ENCODE measurements at places on chromosomes 7 and 10.

DNA sequence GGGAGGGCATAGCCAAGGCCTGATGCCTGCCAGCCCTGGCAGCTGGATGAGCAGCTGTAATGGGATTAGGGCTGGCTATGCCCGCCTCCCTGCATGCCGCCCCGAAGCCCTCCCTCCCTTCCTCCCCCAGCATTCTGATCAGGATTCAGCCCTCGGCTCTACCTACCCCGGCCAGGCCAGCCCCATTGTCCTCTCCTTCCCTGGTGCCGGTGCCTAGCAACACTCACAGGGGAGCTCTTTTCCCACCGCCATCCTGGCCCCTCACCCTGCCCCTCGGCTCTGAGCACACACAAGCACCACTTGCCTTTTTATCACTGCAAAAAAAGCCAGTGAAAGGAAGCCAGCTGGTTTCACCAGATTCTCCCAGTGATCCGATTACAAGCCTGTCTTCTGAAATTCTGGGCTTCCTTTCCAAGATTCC lies 9.0 kb upstream of the ADCYAP1R1 start:
- DNase-seq: no peak

DNA sequence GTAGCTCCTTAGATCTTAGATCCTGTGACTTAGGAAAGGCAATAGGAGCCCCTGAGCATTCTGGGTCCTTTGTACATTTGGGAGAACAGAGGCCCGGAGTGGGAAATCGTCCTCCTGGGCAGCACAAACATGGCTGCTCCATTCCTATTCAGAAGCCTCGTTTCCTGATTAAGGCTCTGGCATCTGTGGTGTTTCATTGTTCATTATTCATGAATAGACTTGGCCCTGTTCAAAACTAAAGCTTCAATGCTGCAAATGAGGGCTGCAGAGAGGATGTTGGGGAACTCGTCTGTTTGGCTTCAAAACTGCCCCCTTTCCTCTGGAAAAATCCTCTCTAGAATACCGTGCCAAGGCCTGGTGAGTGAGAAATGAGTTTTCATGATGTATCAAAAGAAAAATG lies 3.4 kb upstream of the HTRA1 start:
- DNase-seq: no peak

DNA sequence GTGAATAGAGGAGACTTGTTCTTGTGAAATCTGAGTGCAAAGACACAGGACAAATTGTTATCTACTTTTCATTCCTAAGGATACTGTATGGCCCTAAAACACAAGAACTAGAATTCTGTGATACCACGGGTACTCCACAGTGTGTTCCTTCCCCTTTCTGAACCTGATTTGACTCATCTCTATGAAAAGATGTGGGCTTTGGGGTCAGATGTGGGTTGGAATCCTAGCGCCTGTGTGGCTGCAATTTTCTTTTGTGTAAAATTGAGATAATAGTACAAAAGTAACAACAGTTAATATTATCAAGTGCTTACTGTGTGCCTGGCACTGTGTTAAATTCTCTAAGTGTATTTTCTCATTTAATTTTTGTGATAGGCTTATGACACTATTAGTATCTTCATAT lies 8.1 kb downstream of the SRGN start:
- no peak for DNase-seq

DNA sequence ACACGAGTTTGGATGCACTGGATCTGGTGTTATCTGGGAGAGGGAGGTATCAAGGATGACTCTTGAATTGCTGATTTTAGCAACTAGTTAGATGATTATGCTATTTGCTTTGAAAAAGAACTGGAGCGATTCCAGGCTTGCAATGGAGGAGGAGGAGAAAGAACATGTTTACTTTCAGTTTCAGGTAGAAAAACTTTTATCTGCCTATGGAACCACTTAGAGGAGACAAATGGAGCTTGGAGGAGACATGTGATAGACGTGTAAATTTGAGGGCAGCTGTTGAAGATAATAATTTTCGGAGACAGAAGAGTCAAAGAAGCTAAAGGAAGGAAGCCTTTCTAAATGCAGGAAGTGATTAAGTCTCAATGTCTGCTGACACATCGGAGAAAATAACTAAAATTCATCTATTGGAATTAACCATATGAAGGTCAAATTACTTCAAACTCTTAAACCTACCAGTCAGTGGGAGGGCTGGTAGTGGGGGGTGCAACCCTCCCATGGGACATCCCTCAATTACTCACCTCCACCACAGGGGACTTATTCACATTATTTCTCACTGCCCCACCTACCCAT lies 56.4 kb upstream of the GNAI1 start:
- DNase-seq: no peak

Measured in activated effector memory CD4-positive, alpha-beta T cell treated with Interleukin-2 at 50 U/mL for 16 hours (primary cell).